Activated CD8-positive, alpha-beta memory T cell treated with anti-CD3 and anti-CD28 coated beads, Interleukin-2, amount 10 ng/mL, durations not matched to agents 7 days and 5 days (primary cell): ENCODE measurements at places on chromosomes 7 and 10.
A peak's percentile ranks its signal among the peaks of the same experiment; 100 is the strongest.

GRCh38 chr10:1141701-1142100, 85.5 kb downstream of the WDR37 start:
- DNase-seq, result peak; percentile 26

DNA sequence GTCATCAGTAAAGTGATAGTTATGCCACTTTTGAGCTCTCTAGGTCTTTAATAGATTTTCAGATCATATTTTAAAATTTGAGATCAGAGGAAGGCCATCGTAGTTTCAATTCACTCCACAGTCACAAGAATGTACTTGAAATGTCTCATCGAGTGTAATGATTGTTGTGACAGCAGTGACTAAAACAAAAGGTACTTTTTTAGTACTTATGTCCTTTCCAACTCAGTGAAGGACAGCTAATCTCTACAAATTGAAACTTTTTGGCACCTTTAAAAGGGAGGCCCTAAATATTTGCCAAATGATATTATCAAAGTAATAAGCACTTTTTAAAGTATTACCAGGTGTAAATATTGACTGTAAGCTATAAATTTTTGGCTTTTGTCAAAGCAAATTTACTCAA, 702.9 kb upstream of the GRM3 start:
- no peak for DNase-seq

DNA sequence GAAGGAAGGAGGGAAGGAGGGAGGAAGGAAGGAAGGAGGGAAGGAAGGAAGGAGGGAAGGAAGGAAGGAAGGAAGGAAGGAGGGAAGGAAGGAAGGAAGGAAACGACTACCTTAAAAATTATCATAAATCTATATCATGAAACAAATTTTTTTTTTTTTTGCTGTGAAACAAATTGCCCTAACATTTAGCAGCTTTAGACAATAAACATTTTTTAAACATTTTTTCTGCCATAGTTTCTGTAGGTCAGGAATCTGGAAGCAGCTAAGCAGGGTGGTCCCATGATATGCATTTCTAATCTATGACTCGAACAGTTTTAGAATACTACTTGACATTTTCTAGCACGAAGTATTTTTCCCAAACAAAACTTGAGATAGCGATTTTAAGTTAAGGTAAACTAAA, 42.9 kb upstream of the TSPAN13 start:
- DNase-seq, result no peak

DNA sequence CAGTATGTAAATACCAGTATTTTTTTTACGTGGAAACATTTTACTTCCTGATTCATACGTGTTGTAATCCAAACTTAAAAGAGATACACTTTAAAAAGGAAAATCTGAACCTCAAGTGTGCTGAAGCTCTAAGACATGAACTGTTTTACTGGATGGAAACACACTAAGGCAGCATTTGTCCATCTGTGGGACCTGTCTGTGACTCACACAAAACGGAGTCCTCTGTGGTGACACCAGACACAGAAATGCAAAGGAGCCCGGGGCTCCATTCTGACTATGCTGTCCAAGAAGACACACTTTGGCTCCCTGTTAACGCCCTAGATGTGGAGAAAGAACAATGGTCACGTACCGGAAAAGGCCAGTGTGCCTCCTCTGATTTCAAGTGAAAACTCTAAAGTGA, 23.9 kb downstream of the RNF133 start:
- no peak for DNase-seq

- DNase-seq, result no peak
Observed at GRCh38 chr7:117096942-117097341, 143.6 kb downstream of the ST7 start.

DNA sequence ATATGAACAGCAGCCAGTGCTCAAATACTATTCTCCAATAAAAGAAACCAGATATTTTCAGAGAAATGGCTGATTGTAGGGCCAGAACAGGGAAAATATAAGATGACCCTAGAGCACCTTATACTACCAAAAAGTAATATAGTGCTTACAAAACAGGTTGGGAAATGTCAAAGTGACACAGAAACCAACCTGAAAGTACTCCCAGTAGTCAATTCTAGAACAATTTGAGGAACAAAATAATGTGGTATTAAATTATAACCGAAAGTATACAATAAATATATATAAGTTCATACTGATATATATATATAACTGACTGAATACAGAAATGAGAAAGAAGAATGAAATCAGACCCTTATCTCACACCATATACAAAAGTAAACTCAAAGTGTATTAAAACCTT, 657.2 kb upstream of the PHF14 start:
- DNase-seq, result no peak

DNA sequence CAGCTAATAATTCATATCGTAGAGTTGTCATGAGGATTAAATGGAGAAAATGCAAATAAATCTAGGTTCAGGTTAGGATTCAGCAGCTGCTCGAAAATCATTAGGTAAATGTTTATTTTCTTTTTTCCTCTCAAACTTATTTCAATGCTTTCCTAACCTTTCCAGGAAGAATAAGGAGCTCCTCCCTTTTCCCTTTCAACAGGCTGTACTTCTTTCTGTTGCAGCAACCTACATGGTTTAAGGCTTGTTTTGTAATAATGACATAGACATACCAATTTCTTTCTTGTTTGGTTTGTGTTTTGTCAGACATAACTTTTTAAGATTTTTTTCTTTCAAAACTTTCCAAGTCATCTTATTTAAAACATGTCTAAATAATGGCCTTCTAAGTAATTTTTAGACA, 18.2 kb downstream of the GPR141 start:
- no peak for DNase-seq

DNA sequence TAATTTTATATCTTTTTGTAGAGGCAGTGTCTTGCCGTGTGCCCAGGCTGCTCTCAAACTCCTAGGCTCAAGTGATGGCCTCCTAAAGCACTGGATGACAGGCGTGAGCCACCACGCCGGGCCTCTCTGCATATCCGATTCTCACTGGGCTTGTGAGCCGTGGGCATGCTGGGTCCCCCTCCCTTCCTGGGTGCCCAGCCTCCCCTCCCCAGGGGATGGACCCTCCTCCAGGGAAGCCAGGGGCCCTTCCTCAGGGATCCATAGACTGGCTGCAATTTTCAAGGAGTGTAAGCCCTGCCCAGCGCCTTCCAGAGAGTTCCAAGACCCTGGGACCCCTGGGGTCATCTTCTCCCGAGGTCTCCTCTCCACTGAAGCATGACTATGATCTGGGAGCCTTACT, 23.7 kb upstream of the ELFN1 start:
- DNase-seq, result no peak

GRCh38 chr10:59240582-59241183, 64.2 kb downstream of the PHYHIPL start:
- DNase-seq, result no peak

- no peak for DNase-seq
Observed at GRCh38 chr10:133110133-133110532, 22.4 kb downstream of the ADGRA1 start.

GRCh38 chr7:22406715-22407114, 49.8 kb upstream of the RAPGEF5 start:
- DNase-seq, result no peak

DNA sequence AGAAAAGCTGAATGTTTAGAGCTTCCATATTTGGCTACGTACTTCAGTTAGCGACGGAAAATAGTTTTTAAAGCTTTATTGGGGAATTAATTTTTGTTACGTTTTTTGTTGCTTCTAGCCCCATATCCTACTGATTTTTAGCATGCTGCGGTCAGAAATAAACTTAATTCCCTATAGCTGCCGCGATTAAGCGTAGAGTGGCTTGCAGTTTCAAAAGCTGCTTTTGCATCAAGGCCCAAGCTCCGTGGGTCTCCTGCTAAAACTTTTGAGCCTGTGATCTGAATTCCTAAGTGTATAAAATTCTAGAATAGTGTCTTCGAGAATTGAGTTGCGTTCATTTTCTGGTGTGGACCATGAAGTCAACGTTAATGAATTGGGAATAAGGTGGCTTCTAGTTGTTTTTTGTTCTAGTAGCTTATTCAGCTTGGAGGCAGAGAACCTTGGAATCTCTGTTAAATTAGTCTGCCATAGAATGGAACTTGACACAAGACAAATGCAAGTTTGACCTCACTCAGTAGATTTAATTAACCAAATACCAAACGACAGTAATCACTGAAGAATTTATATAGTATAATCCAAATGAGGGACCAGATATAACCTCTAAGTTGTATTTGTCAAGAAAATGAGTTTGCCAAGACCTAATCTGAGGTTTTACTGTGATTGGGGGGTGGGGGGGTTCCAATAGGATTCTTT, 977 bp downstream of the CALU start:
- DNase-seq, result no peak

DNA sequence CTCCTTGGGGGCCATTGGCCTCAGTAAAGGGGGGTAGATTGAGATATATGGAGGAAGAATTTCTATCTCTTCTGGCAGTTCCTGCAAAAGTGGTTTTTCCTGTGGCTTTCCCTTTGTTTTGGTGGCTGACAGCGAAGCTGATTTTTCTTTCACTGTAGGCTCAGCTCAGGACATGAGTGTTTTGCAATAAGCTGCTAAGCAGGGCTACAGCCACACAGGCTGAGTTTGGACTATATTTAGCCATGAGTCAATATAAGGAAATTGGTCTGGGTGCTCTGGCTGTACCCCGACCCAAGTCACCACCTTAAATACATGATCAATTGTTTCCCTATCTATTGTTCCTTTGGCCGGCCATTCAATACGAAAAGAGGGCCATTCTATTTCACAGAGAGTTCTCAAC, 212.7 kb upstream of the KCND2 start:
- DNase-seq, result no peak

GRCh38 chr10:299969-300368, 164.7 kb downstream of the ZMYND11 start:
- DNase-seq, result no peak

GRCh38 chr10:86960003-86960862, 1.8 kb downstream of the SNCG start:
- no peak for DNase-seq

DNA sequence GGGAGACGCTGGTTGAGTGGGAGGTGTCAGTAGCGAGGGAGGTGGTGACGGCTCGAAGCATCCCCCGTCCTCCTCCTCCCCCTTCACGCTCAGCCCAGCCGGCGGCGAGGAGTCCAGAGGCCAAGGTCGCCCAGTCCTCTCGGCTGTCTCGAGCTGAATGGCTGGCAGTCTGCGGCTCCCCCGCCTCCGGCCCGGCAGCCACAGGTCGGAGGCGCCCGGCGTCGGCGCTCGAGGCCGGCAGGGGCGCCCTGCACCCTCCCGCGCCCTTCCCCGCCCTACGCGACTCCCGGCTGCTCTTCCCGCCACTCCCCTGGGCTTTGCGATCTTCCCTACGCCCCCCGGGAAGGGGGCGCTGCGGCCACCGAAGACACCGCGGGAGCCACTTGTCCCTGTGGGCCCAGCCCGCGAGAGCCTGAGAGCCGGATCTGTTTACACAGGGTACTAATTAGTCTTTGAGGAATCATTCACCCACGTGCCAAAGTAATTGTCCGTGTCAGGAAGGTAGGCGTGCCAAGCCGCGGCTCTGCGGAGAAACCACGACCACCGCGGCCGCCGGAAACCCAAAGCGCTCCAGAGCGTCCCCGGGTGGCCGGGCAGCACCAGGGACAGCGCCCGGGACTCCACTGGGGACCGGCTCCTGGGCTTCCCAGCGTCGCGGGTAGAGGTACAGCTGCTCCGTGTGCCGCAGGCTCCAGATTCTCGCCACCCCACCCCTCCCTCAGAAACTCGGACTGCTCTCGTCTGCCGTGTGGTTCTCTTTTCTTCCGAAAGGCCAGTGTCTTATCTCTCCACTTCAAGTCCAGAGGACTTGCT, at the start of gene NXPH1:
Gene NXPH1 (plus strand): TSS at position 133 of the 813 bp plus-strand sequence.
- DNase-seq, result no peak

GRCh38 chr7:134766779-134767519, 12.5 kb upstream of the CALD1 start:
- DNase-seq, result no peak

DNA sequence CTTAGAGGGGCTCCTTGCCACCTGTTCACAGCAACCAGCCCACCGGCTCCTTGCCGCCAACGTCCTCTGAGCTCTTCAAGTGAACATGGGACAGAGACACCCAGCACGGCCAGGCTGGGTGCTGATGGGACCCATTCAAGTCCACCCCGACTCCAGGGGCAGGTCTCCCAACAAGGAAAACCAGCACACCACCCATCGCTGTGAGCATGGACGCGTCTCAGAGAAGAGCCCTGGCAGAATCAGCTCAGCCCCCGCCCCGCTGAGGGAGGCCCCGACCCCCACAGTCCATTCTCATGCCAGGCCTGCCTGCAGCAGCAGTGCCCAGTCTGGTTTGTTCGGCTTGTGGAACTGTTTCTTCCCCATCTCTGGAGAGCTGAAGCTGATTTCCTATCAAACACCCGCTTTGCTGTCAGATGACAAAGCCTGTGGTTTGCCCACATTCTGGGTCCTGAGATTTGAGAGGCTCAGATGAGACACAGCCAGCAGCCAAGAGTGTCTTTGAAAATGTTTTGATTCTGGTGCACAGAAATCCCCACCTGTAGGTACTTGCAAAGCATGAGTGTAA, 216.6 kb downstream of the ZMYND11 start:
- DNase-seq, result peak; percentile 50

DNA sequence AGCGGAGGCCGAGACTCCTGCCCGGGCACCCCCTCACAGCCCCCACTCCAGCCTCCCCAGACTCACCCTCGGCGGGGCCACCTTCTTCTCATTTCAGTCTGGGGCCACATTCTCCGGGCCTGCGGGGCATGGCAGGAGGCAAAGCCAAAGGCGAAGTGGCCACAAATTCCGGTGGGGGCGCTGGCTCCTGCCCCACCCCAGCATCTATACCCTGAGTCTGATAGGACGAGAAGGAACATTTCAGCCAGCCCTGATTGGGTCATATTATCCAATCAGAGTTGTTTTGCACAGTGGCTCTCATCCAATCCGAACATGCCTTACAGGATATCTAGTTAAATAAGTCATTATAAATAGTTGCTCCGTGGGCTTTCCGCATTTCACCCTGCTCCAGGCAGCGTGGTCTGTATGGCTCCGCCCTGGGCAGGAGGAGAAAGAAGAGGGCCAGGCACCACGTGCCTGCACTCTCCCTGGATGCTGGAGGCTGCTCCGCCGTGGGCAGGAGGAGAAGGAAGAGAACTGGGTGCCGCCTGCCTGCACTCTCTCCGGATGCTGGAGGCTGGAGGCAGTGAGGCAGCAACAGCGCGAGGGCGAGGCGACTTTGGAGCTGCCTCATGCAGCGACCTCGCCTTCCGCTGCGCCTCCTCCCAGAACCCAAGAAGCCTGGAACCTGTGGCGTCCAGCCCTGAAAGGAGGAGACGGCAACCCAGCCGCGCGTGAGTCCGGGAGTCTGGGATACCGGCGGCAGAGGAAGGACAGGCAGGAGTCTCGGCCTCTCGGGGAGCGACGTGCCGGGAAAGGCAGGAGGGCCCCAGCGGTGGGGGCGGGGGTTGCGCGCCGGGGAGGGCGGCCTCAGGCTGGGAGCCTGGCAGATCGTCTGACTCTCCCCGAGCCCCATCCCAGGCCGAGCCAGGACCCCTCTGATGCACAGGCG, 162.9 kb downstream of the ZNF33B start:
- DNase-seq, result no peak

GRCh38 chr10:4475827-4476490, 350.0 kb upstream of the AKR1E2 start:
- DNase-seq, result no peak

GRCh38 chr10:11144626-11145494, 127.2 kb downstream of the CELF2 start:
- DNase-seq, result no peak

- no peak for DNase-seq
Observed at GRCh38 chr10:13984647-13985155, 346.0 kb downstream of the FRMD4A start.

GRCh38 chr7:23458044-23458443, 12.2 kb downstream of the IGF2BP3 start:
- DNase-seq, result no peak
